ENCODE measurements at places on chromosomes 1 and 21.

DNA sequence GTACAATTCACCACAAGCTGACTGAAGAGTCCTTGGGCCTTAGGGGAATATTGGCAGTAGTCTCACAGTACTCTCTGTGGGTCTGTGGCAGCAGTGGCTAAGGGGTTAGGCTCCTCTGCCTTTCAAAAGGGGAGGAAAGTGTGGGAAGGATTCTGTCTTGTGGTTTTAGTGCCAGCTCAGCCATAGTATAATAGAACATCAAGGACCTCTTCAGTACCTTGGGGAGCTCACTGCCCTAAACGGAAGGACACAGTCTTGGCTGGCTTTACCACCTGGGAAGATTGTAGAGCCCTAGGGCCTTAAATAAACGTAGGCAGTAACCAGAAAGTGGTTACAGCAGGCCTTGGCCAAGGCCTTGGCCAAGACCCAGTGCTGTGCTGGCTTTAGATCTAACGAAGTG is 265.7 kb downstream of the COL11A1 start:
- DNase-seq, result no peak

- no peak for DNase-seq
Observed at GRCh38 chr1:67610450-67610849, 74.6 kb upstream of the GADD45A start.

GRCh38 chr1:230079199-230080024 is 12.4 kb downstream of the GALNT2 start:
- DNase-seq, result no peak

- DNase-seq, result peak; percentile 73
Observed at GRCh38 chr1:220926146-220926545, 46.9 kb downstream of the HLX start.

- no peak for DNase-seq
Observed at GRCh38 chr1:70038025-70038424, 167.4 kb downstream of the LRRC40 start.

DNA sequence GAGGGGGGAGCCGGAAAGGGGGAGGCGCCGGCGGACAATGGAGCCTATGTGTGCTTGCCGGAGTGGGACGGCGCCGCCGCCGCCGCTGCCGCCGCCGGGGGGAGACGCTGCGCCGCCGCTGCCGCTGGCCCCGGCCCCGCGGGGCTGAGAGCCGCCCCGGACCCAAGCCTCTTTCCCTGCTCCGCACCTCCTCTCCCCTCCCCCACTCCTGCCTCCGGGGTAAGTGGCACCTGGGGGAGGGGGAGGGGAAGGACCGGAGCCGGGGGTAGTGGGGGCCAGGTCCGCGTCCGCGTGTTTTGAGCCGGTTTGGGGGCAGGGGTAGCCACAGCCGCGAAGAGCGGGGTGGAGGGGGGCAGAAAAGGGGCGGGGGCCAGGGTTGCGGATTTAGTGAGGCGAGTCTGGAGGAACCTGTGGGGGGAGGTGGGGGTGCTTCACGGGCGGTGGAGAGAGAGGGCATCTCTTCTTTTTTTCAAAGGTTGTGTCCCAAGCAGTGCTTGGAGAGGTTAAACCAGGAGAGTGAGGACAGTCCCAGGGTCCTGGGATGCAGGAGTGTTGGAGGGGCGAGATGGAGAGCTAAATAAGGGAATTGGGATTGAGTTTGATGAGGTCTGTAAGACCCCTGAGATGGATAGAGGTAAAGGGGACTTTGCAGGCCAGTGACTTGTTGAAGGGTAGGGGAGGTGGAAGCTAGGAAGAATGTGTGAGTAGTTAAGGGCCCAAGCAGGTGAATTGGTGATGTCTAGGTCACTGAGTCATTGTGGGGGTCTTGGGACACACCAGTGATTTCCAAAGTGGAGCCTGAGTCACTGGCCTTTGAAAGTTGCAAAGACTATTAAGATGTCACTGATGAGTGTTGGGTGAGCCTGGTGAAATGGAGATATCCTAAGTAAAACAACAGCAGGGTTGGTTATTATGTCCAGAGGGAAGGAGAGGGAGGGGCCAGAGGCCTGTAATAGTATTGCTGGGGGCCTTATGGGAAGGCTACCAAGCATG is 59.1 kb downstream of the BCL9 start:
- DNase-seq, result no peak

DNA sequence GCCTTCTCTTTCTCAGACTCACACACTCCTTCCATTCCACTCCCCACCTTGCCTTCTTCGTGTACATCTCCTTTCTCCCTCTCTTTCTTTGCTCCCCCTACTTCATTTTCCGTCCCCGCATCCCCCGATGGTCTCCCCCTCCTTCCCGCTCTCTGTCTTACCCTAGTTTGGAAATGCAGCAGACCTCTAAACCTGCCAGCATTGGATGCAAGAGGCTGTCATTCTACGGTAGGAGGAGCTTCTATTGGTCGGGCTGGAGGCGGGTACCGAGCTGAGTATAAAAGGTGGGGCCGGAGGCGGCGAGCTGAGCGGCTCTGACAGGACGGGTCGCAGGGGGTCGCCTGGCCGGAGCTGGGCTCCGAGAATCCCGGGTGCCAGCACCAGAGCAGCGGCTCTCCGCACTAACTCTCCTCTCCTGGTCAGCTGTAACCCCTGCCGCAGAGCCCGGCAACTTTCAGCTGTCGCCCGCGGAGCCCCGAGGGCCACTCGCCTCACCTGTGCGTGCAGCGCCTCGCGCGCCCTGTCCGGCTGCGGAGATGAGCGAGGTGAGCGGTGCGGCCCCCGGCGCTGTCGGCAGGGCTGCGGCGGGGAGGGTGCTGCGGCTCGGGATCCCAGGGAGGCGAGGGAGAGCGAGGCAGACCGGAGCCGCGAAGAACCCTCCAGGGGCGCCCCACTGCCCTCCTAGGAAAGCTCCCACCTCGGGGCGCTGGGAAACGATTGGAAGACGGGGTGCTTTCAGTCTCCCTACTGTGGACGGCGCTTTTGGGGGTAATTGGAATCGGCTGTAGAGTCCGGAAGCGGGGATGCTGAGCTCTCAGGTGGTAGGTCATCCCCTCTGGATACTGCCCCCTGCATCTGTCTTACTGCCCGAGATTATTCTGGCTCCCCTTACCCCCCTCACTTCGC is at the start of gene PCP4L1:
Gene PCP4L1, plus strand, starts transcription at position 307 of the 906 bp plus-strand sequence. Its CDS starts 230 bp downstream, at position 537.
- peak; percentile 25 for DNase-seq

DNA sequence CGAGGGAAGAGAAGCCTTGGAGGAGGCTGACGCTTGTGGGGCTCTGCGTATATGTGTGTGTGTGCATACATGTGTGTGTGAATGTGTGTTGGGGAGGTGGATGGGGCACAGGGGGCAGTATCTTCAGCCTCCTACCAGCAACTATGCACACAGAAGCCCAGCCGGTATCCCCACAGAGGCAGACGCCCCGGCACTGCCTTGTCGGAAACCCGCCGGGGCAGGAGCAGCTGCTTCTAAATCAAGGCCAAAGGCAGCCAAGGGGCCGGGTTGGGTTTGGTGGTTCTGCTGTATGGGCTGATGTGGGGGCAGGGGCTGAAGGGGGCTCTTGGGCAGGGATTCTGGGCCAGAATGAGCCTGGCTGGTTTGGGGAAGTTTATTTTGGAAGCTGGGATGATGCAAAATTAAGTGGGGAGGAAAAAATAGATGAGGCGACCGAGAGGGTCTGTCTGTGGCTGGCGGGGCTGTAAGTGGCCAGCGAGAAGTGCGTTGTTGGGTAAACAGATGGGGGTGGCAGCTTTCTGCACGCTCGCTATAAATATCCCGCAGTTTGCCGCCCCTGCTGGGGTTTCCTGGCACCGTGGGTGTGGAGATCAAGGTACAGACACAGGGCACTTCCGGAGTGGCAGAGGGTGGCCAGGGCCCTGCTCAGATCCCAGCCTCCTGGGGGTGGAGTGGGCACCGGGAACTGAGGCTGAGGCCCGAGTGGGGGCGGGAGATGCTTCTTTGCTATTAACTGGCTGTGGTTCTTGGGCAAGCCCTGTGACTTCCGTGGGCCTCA is 11.0 kb upstream of the WNT4 start:
- no peak for DNase-seq

- DNase-seq, result no peak
Observed at GRCh38 chr1:241022366-241022765, 334.6 kb downstream of the RGS7 start.

DNA sequence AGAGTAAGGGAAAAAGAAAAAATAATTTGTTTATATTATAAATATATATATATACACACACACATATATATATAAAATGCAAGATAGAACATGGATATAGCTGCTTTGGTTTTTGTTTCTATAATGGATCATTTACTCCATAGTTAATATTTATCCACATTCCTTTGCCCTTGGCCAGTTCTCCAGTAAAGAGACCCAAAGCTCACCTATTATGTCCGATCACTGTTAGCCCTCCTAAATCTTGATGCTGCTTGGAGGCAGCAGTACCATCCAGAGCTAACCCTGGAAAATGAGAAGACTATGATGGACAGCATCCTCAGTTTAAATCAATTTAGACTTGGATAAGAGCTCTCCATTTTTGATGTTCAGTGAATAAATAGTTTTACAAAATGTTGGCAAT is 407.7 kb downstream of the PLPP3 start:
- no peak for DNase-seq

GRCh38 chr1:182968151-182968741 is 15.3 kb upstream of the SHCBP1L start:
- no peak for DNase-seq

DNA sequence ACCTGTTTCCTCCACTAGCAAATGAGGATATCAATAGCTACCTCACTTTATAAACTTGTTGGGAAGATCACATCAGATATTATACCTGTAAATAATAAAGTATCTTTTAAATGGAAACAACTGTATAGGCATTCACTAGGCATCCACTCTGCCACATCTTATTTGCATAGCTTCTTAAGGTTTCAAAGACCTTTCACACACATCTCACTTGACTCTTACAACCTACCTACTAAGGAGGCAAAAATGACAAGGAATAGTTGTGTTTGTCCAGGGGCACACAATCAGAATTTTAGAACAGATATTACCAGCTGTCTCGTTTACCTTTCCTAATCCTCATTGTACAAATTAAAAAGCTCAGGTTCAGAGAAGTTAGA is 51.5 kb downstream of the VANGL2 start:
- DNase-seq, result no peak

- DNase-seq, result no peak
Observed at GRCh38 chr1:161747801-161748200, 1.8 kb upstream of the DUSP12 start.

- no peak for DNase-seq
Observed at GRCh38 chr21:41008974-41009373, 159.0 kb upstream of the BACE2 start.

DNA sequence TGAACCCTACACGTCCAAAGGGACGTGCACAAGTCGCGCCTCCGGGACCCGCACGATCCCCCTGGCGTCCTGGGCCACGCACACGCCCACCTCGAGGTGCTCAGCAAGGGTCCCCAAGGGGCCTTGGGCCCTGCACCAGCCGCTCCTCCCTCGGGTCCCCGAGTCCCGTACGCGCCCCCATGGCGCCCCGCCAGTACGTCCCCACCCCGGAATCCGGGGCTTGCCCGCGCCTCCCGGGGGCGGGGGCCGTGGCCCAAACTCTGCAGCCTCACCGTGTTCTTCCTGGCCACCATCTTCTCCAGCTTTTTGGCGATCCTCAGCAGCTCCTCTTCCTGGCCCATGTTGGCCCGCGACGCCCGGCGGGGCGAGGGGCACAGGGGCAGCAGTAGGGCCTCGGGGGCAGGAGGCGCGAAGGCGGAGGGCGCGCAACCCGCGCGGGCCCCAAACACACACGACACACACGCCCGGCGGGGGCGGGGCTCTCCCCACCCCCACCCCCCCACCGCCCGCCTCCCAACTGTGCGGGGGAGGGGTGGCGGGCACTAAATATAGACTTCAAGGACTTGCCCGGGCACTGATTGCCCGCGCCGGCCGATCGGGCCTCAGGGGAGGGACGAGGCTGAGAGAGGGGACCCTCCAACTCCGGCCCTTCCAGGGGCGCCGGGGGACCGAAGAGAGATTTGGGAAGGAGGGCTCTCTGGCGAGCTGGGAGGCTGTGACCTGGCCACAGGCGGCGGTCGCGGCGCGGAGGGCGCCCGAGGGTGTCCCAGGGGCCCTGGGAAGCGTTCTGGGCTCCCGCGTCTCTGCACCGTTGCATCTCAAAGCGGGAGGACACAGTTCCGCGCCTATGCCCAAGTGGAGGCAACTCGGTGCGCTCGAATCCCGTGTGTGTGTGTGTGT is at the start of gene TCEA3:
Gene TCEA3, minus strand, starts transcription at position 456 of the 900 bp plus-strand sequence. Its CDS starts 115 bp downstream, at position 341.
- DNase-seq, result peak; percentile 21

GRCh38 chr1:163196449-163196787 is 6.3 kb downstream of the RGS5 start:
- DNase-seq, result no peak

DNA sequence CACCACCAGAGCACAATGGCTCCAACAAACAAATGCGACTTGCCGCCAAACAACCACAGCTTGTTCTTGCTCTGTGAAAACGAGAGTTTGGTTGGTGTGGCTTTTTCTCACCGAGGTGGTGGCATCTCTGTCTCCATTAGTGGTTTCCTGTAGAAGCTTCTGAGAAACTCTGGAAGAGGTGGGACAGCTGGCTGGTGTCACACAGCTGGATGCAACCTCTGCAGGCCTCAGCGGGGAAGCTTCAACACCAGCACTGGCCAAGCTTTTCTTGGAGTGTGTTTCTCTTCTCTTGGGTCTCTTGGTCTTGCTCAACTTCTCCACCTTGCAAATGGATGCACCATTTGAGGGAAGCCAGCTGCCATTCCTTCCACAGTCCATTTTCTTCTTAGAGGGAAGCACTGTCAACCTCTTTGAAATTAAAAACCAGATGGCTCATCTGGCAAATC is 124.8 kb downstream of the KCNN3 start:
- DNase-seq, result no peak

DNA sequence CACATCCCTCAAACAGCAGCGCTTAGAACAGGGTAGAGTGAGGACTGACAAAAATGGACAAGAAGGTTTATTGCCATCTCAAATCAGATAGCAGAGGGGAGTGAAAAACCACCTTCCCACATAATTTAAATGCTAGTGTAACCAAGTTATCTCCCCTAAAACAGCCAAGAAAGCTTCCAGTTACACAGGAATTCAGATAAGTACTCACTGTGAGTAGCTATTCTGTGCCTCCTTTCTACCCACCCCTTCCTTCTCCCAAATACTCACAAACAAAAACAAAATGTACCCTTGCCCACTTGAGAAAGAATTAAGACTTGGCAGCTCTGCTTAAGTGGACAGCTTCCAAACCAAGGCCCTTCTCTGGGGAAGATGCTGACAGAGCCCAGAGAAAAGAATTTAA is 9.1 kb downstream of the OTUD7B start:
- no peak for DNase-seq

GRCh38 chr21:37878946-37879660 is 37.2 kb downstream of the KCNJ6 start:
- no peak for DNase-seq

DNA sequence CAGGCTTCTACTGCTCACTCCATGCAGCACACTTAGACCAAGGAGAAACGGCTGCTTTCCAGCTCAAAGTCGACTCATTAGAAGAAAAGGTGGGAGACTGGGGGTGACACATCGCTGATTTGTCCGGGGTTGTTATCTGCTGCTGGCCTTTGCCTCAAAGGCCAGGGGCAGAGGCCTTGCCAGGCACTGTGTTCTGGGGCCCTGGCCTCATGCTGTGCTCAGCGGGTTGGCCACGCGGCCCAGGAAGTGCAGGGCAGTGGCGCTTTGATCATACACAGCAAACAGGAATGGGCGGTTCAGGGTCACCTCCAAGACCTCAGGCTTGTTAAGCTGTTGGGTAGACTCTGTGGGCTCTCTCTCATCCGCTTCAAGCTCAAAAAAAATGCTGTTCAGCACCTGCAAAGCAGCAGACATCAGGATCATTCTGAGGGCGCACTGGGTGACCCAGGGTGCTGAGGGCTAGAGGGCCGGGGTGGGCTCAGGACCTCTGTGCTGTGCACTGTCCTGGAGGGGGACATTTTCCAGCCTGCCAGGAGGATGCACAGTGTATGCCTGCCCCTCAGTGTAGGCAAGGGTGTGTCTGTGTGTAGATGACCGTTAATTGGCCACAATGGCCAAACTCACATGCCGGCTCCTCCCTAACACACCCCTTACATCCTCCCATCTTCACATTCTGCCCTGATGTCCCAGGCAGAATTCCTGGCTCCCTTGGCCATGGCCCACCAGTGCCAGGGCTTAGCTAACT is 10.8 kb downstream of the AGT start:
- DNase-seq, result no peak

Data from DMS79 (cell line).